ENCODE measurements at places on chromosomes 7 and 10.

DNA sequence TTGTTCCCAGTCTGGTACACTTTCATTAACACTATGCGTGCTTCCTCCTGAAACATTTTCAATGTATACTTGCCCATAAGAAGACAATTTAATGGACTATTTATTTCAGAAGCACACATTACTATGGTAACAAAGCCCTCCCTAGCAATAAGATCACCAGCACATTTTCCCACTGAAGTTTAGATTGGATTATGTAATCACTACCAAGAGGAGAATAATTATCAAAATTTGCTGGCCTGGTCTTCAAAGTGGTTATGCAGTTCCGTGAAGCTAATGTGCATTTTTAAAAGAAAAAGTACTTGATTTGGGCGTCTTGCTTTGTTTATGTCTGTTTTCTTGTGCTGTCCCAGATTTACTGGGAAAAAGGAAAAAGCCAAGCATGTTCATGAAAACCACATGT lies 61.9 kb downstream of the AP3M1 start:
- no peak for DNase-seq

GRCh38 chr10:96685306-96685705 lies 35.0 kb downstream of the PIK3AP1 start:
- DNase-seq = no peak

GRCh38 chr10:49139846-49140195 lies 6.0 kb upstream of the FAM170B start:
- DNase-seq = no peak

DNA sequence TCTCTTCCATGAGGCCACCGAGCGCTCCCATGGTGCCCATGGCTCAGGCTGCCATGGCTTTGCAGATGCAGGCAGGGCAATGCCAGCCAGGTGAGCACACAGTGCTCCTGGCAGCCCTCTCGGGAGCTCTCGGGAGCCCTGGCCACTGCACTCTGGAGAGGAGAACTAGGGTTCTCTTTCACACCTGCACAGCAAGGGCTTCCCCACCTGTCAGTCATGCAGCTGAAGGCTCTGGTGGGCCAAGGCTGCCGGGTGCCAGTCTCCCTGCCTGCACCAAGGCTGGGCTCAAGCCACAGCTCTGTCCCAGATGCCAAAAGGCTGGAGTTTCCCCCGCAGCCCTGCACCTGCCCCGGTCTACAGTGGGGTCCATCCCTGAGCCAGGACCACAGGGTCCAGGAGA lies 32.6 kb downstream of the NUDT1 start:
- DNase-seq = no peak

GRCh38 chr10:102919246-102919959 lies 1.3 kb downstream of the CNNM2 start:
- DNase-seq = peak; percentile 39

- no peak for DNase-seq
These were observed 14.8 kb downstream of the YKT6 start for GRCh38 chr7:44215531-44215930.

DNA sequence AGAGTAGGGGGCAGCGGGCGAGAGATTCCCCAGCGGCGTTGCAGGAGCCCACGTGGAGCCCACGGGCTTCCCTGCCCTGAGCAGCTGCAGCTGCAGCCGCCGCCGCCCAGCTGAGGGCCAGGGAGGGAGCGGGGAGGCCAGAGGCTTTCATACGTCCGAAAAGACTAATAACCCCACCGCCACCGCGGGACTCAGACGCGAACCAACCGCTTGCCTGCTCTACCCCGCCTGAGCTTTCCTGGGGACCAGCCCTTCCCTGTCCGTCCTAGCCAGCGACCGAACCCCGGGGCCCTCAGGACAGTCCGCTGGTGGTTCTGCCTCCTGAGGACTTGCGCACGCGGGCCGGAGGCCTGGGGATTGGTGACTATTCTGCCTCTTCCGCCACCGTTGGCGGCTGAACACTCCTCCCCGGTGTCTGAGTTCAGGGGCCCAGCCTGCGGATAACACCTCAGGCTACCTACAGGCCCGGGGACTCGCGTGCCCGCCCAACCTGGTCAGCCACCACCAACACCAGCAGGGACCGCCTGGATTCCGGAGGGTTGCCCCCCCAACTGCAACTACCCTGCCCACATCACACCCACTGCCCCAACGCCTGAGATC lies 18.4 kb downstream of the IFT22 start:
- DNase-seq = no peak

GRCh38 chr7:151060113-151060415 lies 675 bp downstream of the SLC4A2 start:
- DNase-seq = no peak

DNA sequence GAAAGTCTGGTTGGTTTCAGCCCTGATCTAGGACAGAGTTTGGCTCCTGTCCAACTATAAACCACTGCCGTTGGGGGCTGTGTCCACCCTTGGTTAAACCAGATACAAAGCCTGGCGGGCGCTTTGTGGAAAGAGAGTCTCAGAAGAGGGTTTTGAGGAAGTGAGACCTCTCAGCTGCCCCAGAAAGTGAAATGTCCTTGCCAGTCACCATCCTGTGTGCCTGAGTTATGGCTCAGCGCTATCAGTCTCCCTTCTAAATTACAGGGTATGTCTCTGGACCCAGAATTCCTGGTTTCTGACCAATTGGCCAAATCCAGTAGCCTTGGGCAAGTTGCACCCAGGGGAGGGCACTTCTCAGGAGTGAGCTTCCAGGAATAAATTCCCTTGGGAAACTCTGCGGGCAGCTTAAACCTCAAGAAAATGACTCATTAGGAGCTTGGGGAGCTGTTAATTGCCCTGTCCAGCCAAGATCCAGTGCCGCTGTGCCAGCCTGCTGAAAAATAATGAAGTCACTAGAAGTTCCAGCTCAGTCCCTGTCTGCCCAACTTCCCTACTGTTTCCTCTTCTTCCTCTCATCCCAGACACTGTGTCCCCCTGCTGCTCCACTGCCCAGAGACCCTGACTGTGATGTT lies 66.7 kb upstream of the PDZD8 start:
- no peak for DNase-seq

DNA sequence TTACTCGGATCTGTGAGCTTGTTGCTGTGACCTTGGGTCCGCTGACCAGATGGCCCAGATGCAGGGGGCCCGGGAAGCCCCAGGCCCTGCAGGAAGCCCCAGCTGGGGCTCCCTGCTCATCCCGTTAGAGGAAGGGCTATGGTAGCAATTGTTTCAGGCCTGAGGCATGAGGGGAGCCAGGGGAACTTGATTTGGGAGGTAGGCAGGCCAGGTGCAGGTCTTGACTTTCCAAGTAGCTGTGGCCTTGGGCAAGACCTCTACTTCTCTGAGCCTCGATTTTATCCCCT lies 55.0 kb upstream of the CXCL12 start:
- DNase-seq = no peak

GRCh38 chr7:17524746-17525145 lies 226.3 kb downstream of the AHR start:
- no peak for DNase-seq

- DNase-seq = no peak
These were observed 55.1 kb upstream of the PPP2R2D start for GRCh38 chr10:131845505-131846239.

GRCh38 chr7:88256906-88257305 lies 37.1 kb upstream of the SRI start:
- DNase-seq = no peak

- no peak for DNase-seq
These were observed 32.7 kb downstream of the CALML5 start for GRCh38 chr10:5466451-5467206.

DNA sequence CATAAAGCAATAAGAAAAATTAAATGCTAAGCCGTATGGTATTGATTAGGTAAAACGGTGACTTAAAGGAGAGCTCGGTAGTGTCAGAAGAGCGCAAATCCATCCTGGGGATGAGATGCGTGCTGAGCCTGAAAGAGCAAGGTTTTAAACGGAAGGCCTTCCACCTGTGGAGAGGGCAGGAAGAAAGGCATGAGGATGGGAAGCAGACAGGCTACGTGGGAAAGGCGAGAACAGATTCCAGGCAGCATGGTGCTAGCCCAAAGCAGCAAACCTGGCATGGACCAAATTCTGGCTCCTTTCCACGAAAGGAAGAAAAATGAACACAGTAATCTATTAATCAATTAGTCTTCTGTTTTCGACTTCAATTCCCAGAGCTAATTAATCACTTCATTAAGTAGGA lies 103.5 kb downstream of the HIPK2 start:
- peak; percentile 20 for DNase-seq

- DNase-seq = no peak
These were observed 56.1 kb downstream of the ATAD1 start for GRCh38 chr10:87761892-87762291.

DNA sequence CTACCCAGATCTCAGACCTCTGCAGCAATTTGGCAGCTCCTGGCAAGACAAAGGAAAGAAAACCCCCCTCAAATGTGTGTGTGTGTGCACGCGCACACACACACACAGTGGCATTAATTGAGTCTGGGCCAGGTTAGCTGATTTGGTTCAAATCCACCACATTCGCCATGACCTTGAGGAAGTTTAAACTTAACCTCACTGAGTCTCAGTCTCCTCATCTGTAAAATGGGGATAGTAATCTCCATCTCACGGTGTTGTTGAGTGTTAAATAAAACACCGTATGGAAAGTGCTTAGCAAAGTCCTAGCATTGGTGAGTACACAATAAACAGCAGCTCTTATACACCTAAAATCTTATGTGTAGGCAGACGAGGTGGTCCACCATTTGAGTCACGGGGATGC lies 4.9 kb downstream of the LOXL4 start:
- DNase-seq = no peak

DNA sequence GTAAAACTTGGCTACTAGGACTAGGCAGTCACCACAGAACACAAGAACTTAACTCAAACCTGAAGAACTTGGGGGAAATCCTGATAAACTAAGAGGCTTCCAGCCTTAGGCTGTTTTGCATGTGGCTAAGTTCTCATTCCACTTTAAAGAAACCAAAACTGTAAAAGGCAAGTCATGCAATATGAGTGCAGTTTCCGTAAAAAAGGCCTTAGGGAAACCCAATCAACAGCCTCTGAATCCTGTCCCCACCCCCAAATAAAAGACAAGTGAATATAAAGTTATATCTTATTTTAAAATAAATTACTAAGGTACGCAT lies 95.1 kb downstream of the USP6NL start:
- DNase-seq = no peak

DNA sequence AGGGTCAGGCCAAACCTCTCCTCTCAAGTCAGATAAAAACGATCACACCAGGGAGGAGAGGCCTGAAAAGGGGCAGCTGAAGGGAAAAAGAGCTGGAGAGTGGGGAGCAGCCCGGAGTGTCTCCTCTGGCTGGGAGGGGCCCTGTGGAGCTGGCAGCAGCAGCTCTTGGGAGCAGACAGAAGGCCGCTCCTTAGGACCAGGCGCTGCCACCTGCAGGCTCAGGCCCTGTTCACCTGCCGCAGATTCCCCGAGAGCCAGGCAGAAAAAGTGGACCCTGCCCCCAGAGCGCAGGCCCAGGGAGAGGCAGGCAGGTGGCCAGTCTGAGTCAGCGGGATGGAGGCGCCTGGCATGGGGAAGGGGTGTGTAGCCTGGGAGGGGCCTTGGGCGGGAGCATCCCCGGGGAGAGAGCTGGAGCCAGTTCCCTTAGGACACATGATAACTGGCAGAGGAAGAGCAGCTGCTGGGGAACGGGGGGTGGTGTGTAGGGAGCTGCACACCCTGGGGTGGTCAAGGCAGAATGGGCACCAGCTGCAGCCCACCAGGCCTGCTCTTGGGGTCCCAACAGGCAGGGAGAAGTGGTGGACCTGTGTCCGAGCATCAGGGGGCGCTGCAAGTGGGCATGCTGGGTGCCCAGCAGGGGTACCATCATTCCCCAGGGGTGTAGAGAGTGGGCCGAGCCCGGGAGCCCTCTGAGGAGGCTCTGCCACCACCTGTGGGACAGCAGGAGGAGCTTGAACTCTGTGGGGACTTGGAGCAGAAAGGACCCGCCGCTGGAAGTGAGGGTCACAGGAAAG lies 177.2 kb upstream of the RHEB start:
- peak; percentile 60 for DNase-seq

DNA sequence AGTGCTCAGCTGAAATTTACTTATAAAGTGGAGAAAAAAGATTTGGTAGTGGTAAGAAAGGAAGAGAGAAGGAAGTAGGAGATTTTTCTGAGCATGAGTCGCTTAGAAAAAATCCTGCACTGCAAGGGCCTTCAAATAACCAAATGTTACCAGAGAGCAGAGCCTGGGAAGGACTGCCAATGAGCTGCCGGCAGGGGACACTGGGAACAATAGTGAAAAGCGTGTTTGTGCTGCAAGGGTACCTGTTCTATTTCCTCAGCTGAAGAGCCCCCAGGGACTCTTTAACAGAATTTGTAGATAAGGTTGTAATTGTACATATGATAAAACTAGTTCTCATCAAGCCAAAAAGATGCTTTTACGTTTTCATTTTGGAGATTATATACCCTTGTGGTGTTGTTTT lies 696.3 kb upstream of the C7orf33 start:
- no peak for DNase-seq

DNA sequence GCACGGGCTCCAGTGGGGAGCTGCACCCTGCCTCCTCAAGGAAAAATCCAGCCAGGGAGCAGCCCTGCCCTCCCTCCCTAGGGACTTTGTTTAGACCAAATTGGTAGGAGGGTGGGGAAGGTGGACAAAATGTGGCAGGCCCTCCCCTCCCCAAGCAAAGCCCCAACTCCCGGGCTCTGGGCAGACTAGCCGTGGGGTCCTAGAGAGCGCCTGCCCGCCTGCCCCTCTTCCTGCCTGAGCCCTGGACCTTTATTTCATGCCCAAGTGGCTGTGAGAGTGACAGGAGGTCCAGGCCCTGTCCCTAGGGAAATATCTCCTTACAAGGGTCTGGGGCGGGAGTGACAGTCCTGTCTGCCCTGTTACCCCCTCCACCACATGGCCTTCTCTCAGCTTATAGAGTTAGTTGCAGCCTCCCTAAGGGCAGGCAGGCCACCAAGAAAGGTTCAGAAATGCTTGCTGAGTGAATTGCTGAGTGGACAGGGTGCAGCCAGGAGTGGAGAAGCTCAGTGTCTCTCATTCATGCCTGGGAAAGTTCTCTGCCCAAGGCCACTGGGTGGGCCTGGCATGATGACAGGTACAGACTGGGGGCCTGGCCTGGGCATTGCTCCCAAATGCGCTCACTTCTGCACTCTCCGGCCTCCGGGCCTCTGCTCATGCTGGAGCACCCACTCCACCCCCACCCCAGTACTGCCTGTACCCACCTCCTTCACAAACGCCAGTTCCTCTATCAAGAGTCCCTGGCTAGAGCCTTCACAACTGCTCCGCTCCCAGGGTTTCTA lies 25.2 kb downstream of the DNAJB12 start:
- DNase-seq = no peak

DNA sequence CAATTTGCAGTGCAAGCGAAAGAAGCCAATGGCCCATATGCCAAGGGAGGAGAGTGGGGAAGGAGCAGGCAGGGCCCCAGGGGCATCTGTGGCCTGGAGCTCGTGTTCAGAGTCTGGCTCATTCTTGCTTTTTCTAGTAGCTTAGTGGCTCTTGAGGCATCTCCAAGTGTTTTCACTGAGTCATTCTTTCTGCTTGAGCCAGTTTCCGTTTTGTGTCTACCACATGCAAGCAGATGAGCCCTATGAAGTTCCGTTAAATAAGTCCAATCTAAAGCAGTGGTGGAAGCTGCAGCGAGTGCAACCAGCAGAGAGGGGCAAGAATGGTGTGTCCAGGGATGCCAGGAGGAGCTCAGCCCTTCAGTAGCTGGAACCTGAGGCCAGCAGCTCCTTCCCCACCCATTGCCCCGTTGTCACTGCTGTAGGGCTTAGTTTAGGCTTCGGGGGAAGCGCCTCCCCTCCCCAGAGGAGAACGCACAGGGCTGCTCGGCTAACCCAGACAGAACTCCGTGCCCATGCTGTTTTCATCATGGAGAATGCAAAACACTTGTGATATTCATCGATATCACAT lies 57.4 kb upstream of the EBF3 start:
- no peak for DNase-seq

- DNase-seq = no peak
These were observed 28.5 kb downstream of the CYP2W1 start for GRCh38 chr7:1011297-1012003.
